NCI-H748 treated with DMSO at 0.1 percent for 48 hours (cell line): ENCODE measurements at places on chromosomes 3 and 15.

- no peak for DNase-seq
Measured at GRCh38 chr15:36666228-36666905, 86.9 kb downstream of the CDIN1 start.

GRCh38 chr3:61239871-61240270 is 11.4 kb downstream of the FHIT start:
- DNase-seq = no peak

GRCh38 chr15:59550530-59550929 is 61.1 kb upstream of the GCNT3 start:
- DNase-seq = no peak

GRCh38 chr3:16509721-16510619 is 3.5 kb downstream of the RFTN1 start:
- no peak for DNase-seq

DNA sequence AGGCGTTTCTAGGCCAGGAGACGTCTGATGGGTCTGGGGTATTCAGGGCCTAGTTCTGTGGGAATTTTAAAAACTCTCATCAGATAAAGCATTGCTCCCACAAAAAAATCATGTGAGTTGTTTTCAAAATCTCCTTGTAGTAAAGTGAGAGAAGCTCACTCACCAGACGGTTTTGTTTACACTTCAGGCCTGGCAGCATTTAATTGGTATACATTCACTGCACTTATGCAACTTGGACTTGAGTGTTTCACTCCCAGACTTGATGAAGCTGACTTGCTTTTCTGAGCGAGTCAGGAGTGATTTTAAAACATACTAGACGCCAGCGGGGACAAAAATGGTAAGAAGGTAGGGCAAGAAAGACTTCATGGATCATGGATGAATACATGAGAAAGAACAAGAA is 75.2 kb downstream of the SLCO3A1 start:
- no peak for DNase-seq

DNA sequence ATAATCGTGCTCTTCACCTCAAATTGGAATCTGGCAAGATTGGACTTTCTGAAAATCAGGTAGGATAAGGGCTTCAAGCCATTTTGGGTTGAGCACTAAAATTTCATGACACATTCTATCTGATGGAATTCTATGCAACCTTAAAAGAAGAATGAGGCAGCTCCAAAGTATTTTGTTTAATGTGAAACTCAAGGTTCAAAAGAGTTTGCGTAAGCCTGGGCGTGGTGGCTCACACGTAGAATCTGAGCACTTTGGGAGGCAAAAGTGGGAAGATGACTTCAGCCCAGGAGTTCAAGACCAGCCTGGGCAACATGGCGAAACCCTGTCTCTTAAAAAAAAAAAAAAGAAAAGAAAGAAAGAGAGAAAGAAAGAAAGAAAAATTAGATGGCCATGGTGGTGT is 3.6 kb upstream of the PLA1A start:
- no peak for DNase-seq

- no peak for DNase-seq
Measured at GRCh38 chr3:150823277-150823676, 60.3 kb upstream of the SIAH2 start.

- peak; percentile 3 for DNase-seq
Measured at GRCh38 chr3:52123106-52123725, 31.0 kb downstream of the POC1A start.

- DNase-seq = no peak
Measured at GRCh38 chr3:50648313-50648712, 26.4 kb upstream of the DOCK3 start.

- no peak for DNase-seq
Measured at GRCh38 chr15:71997691-71998090, 120.3 kb downstream of the MYO9A start.

- DNase-seq = peak; percentile 3
Measured at GRCh38 chr3:64945171-64945729, 257.4 kb upstream of the ADAMTS9 start.

- DNase-seq = no peak
Measured at GRCh38 chr3:58119186-58119585, 91.6 kb downstream of the DNASE1L3 start.

DNA sequence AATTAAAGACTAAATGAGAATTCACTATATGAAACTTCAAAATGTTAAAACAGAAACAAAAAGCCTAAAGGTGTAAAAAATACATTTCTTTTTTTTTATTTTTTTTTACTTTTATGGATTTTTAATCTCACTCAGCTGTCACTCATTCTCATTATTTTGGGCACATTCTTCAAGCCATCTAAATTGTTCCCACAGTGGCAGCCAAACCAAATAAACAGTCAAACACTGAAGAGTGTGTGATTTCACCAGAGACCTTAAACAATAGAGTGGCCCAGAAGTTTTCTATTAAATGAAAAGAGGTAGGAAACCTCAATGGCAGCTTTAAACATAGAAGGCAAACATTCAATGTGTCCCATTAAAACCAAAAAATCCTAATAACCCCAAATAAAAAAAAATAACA is 616.1 kb downstream of the OTOL1 start:
- no peak for DNase-seq

DNA sequence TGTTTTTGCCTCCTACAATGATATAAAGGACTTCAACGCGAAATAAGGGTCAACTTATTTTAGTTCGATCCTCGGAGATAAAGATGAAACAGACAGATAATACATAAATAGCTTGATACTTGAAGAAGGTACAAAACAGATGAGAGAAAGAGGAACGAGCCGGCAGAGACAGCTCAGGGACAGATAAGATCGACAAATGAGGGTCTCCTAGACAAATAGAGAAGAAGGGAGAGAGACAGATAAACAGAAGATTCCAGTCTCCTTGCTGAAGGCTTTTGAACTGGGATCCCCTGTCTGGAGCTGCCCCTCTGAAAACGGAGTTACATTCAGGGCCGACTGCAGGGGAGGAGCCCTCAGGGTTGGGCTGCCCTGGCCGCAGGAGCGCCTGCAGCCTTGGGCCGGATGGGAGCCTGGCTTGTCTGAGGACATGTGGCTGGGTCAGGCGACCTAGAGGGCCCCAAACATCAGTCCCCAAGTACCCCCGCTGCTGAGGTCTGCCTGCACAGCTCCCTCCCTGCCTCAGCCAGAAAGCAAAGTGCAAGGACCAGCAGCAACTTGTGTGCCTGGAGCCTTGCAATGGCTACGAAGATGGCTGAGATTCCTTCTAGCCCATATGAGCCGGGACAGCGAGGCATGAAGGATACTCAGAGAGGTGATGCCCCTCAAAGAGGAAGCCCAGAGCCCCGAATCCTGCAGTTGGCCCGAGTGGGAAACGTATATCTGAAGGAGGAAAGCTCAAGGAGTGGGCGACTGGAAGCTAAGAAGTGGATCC is 926 bp upstream of the SKOR1 start:
- DNase-seq = no peak

DNA sequence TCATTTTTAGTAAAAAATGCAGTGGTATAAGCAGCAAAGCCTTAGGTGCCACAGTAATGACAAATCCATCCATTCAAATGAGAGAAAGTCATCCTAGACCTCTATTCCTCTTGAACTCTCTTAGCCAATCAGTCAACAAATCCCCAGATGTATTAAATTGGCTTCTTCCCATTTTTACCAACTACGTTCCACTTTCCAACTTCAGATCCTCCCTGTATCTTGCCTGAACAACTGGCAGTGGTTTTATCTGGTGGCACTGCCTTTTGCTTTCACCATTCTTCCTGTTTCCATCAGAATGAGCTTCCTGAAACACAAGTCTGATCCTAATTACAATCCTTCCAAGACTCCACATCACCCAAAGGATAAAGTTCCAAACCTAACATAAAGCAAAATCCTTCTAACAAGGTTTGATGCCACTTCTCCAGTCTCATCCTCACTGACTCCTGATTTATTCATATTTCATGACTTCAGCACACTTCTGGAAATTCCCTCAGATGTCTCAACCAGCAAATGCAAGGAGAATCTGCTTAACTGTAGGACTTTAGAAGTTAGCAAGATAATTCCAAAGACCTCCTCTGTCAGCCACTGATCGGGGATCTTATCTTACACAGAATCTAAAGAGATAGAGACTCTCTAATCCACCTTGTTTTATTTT is 69.8 kb upstream of the SLC4A7 start:
- DNase-seq = no peak

DNA sequence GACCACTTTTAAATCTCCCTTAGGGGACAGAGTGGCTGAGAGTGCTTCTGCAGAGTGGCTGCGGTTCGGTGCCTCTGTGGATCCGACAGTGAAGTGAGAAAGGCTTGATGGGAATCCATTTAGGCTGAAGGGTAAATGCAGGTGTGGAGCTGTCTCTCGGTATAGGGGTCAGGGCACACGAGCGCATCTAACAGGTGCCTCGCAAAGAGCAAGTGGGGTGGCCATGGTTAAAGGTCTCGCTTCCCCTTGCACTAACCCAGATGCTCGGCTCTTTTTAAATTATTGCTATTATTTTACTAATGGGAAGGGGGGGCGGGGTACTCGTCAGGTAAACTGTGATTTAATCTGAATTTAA is 598 bp upstream of the GJD2 start:
- no peak for DNase-seq

DNA sequence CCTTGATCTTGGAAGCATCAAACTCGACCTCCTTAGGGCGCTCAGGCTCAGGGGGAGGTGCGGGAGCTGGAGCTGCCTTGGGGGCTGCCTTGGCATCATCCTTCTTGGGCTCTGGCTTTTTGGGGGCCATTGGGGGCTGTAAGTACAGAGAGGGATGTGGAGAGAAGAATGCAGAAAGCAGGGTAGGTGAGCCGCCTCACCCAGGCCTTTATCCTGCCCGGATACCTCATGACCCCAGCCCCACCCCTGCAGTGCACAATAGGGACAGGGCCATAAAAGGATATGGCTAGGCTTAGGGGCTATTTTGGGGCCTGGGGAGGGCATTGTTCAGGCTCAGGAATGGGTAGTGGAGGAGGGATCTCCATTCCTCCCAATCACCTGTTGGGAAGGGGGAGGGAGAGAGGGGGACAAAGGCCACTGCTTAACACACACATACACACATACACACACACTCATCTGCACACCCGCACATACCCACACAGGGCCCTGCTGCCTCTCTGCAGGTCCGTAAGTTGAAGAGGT is at the start of gene MYL3:
MYL3 (minus strand) TSS at position 184 of the 522 bp plus-strand sequence; CDS start at position 130, 54 bp downstream.
- no peak for DNase-seq

DNA sequence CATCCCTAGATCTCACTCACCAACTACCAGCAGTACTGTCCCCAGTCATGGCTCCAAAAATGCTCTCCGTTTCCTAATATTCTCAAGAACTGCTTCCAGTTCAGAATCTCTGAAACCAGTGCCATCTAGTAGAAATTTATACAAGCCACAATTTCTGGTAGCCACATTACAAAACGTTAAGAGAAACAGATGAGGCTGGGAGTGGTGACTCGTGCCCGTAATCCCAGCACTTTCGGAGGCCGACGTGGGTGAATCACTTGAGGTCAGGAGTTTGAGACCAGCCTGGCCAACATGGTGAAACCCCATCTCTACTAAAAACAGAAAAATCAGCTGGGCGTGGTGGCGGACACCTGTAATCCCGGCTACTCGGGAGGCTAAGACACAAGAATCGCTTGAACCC is 78.4 kb upstream of the RAD18 start:
- DNase-seq = no peak

DNA sequence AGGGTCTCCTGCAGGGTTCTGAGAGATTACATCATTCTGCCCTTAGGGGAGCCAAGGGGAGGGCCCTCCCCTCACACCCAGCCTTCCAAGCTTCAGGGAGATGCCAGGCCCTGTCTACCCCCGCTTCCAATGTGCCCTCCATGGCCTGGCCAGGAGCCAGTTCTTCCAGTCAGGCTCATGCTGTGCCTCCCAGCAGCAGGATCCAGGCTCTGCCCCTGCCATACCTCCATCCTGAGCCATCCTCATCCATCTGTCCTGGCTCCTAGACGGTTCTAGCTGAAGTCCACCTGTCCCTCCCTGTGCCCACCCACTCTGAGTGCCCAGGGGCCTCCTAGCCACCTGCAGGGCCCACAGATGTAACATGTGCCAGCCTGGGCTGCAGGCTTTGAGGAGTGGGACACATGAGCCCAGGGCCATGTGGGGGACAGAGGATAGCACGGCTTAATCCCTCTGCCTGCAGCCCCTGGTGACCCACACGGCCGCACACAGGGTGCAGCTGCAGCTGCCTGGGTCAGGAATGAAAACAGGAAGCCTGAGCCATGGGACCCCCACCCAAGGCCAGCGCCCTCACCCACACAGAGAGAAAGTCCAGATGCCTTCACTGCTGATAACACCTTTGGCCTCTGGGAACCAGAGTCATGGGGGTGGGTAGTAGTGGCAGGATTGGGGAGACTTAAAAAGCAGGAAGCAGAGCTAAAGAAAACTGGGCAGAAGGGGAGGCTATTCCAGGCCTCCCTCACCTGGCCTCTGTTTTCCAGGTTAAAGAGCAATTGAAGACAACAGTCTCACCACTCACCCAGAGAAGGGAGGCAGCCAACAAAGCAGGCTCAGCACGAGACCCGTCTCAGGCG is 11.8 kb downstream of the PLCD1 start:
- no peak for DNase-seq

GRCh38 chr15:26126070-26126469 is 262.9 kb upstream of the ATP10A start:
- peak; percentile 4 for DNase-seq

GRCh38 chr3:100401674-100402041 is 319 bp downstream of the LNP1 start:
- no peak for DNase-seq

DNA sequence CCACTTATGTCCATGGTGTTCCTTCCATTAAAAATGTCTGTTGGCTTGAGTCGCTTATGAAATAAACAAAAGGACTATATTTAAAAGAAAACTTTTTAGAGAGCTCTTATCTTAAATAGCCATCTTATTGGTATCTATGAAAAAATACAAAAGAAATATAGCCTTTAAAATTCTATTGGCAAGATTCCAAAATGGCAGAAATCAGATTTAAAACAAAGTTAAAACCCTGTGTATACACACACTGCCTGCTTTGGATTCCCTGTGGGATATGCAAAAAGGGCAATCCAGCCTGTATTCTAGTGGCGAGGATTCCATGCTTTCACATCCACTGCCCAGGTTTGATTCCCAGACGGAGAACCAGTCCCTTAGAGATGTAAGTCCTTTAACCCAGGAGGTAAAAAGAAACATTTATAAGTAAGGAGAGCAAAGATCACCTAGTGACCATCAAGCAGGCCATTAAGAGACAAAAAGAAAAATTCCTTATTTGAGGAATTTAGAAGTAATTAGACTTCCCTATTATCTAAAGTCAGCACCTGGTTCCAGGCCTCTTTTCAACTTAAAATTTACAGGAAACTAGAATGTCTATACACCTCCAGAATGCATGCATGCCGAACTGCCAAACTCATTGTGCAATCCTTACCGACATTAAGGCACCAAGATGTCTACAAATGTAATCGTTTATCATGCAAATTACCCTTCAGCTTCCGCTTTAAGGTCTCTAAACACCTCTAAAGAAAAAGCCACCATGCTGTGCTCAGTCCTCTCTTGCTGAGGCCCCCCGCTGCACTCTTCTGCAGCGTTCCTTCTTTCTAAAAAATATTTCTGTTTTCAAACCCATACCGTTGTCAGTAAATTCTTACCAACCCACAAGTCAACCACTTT is 69.6 kb upstream of the STRIT1 start:
- no peak for DNase-seq

GRCh38 chr15:45647828-45648227 is 13.0 kb downstream of the SQOR start:
- DNase-seq = no peak

- DNase-seq = no peak
Measured at GRCh38 chr15:58189148-58189811, 51.1 kb downstream of the AQP9 start.
